ENCODE measurements at places on chromosomes 6 and 20.

DNA sequence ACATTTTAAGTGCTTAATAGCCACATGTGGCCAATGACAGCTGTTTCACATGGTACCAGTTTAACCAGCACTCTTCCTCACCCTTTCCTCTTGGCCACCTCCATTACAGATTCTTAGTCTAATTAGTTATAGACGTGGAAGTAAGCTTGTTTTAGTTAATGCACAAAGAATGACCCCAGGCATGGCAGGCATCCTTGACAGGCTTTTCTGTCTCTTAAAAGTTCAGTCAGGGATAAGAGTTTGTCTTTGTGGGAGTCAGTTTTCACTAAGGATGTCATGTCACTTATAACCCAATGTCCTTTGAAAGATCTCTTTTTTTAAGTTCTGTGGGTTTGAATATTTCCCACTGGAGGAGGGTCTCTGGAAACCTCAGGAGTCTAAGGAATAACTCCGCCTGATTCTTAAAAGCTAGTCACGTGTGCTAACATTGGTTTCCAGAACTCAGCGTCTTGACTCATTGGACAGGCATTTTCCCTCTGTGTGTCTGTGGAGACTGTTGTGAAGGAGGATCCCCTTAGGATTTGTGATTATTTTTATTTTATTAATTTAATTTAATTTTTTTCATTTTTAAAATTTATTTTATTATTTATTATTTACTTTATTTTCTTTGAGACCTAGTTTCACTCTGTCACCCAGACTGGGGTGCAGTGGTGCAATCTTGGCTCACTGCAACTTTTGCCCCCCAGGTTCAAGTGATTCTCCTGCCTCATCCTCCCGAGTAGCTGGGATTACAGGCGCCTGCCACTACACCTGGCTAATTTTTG is 171.4 kb downstream of the ZFAND3 start:
- no peak for DNase-seq

DNA sequence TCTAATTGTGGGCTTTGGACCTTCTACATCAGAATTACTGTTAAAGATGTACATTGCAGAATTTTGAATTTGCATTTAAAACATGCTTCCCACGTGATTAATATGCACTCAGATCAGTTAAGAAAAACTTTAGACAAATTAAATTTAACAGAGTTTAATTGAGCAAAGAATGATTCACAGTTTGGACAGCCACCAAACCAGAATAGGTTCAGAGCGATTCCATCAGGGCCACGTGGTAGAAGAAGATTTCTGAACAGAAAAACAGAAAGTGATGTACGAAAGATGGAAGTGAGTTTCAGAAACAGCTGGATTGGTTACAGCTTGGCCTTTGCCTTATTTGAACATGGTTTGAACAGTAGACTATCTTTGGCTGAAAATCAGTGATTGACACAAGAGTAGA is 704.2 kb upstream of the MAP3K7 start:
- DNase-seq, result no peak

DNA sequence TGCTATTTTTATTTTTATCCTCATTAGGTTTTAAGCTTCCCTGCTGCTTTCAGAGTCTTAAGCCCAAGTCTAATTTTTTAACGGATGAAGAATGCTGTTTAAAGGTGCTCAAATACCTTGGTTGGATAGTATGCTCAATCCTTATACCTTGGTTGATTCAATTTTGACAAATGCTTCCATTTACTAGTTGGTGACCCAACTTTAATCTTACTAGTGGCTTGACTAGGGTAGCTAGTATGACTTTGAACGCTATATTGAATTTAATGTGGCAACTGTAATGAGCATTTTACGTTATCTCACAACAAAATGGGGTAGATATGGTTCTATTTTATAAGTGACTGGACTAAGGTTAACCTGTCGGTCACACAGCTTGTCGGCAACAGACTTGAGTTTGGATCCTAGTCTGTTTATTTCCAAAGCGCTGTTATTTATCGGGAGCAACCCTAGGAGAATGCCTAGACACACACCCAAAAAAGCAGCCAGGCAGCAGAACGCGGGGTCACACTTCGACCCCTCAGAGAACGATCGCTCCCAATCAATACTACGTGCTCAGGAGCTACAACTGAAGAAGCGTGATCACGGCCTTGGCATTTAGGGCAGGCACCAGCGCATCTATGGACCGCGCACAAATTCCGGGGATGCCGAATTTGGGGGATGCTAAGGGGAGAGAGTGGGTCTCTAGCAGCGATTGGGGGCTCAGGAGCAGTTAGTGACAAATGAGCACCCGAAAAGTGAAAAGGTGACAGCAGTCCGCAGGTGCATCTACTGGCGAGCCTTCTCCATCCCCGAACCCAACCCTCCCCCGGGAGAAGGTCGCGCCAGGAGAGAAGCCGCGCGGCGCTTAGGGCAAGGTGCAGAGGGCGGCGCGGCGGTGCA is 586 bp upstream of the ALDH5A1 start:
- DNase-seq, result no peak

DNA sequence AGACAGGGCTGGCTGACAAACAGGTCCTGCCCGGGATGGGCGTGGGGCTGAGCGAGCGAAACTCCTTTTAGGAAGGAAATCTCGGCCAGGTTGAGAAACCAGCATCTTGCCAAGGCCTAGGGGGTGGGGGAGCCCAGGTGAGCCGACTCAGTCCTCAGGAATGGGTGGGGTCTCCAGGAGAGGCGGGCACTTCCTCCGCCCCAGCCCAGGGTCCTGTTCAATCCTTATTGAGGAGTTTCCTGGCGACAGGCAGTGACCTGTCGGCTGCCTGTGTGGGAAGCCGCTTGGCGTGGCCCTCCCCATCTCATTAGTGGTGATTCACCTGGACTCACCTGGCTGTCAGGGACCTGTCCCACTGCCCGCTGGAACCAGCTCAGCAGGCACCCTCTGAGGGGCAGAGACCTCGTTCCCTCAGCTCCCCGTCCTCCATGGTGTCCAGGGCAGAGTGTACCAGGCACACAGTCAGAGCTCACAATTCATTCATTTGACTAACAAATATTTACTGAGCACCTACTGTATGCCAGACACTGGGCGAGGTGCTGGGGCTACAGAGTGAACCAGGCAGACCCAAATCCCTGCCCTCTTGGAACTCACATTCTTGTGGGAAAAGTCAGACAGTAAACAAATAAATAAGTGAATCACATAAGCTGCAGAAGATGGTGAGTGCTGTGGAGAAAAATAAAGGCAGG is 51.1 kb downstream of the FGD2 start:
- no peak for DNase-seq

DNA sequence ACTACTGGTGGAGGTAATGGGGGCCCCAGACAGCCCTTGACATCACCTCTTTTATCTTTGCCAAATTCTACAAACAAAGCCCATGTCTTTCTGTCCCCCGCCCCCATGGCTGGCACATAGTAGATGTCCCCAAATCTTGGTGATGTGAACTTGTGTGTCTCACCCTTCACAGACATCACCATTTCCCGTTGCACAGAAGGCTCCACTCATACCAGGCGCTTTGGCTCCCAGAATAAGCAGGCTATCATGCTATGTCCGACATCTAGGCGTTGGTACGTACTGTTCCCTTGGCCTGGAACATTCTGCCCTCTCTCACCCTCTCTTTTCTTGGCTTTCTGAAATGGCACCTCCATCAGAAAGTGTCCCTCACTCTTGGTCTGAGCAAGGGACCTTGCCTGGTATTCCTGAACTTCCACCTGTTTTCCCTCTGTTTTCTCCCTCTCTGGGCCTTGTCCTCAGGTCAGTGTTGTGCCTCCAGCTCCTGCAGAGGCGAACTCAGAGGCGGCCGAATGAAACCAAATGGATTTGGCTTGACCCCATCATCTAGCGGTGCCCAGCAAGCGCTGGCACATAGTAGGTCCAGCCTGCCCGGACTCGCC is 968 bp upstream of the CCN5 start:
- DNase-seq, result peak; percentile 73

- peak; percentile 95 for DNase-seq
Observed at GRCh38 chr6:36666826-36667591, 11.5 kb upstream of the CDKN1A start.
